Ascending aorta (tissue), 2 donors: ENCODE measurements at places on chromosomes 12 and 14.

DNA sequence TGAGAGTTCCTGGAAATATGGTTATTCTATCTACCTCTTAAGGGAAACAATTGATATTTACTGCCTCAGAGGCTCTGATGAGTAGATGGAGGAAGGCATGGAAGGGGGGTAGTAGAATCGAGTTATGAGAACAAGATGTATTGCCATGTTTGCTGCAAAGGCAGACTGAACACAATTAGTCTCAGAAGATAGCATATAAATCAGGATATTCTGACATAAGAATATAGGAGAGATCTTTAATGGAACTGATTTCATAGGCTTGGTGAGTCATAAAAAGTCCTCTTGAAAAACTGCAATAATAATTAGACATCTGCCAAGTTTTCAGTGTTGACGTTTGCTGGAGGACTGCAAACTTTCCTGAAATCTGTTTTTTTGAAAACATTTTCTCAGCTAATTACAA, 636.1 kb downstream of the TMTC2 start:
- no peak overlapping the region for H3K4me3 ChIP-seq
- no peaks in the 10 kb centered on the region for H3K27me3 ChIP-seq
- no peaks in the 10 kb centered on the region for H3K4me1 ChIP-seq
- no peak for DNase-seq
- H3K36me3 ChIP-seq = no peaks in the 10 kb centered on the region

- H3K27ac ChIP-seq = no peak overlapping the region
- H3K4me1 ChIP-seq = no peaks in the 10 kb centered on the region
- no peaks in the 10 kb centered on the region for H3K27me3 ChIP-seq
- DNase-seq = no peak
- no peak overlapping the region for H3K4me3 ChIP-seq
These were observed 633.5 kb downstream of the RERGL start for GRCh38 chr12:17456486-17456885.

- no peaks in the 10 kb centered on the region for H3K4me1 ChIP-seq
- no peak for DNase-seq
- H3K27ac ChIP-seq = no peak overlapping the region
- H3K36me3 ChIP-seq = no peaks in the 10 kb centered on the region
- no peaks in the 10 kb centered on the region for H3K27me3 ChIP-seq
These were observed 210.3 kb downstream of the GLT1D1 start for GRCh38 chr12:129063600-129063999.

GRCh38 chr14:64463195-64463594, 2.1 kb upstream of the AKAP5 start:
- H3K4me1 ChIP-seq = no peaks in the 10 kb centered on the region
- H3K27me3 ChIP-seq = no peaks in the 10 kb centered on the region
- H3K4me3 ChIP-seq = no peak overlapping the region
- no peak overlapping the region for H3K27ac ChIP-seq
- no peak for DNase-seq

GRCh38 chr12:120235369-120236323, 29.9 kb downstream of the PXN start:
- H3K36me3 ChIP-seq = no peaks in the 10 kb centered on the region
- H3K27me3 ChIP-seq = no peaks in the 10 kb centered on the region
- DNase-seq = no peak
- H3K27ac ChIP-seq = peak overlapping the region; percentile 89
